ENCODE measurements at places on chromosomes 12 and 14. TPM values are rescaled to one million over a fixed set of nuclear protein-coding genes. Genes with fewer than 3 reads are reported as not detected.

BATF gene
- total RNA-seq: not detected

CCND2 gene
- 0.12 TPM for total RNA-seq

JPH4 gene
- 0.06 TPM for total RNA-seq

BCL2L2 gene
- 16.9 TPM for total RNA-seq

ANKRD33 gene
- total RNA-seq: not detected

CKAP4 gene
- total RNA-seq: 84.2 TPM

DDX11 gene
- total RNA-seq: 47.9 TPM

TEX22 gene
- total RNA-seq: 0.20 TPM

LBHD2 gene
- 0.27 TPM for total RNA-seq

PRH2 gene
- not detected for total RNA-seq

KRT1 gene
- not detected for total RNA-seq

ARHGAP9 gene
- total RNA-seq: 0.35 TPM

SNRPF gene
- 119 TPM for total RNA-seq

ZNF740 gene
- total RNA-seq: 16.1 TPM

RPL36AL gene
- 446 TPM for total RNA-seq

PMCH gene
- not detected for total RNA-seq

TAS2R8 gene
- total RNA-seq: not detected

OTUB2 gene
- total RNA-seq: 3.0 TPM

KRT73 gene
- total RNA-seq: not detected

EIF2S3B gene
- 0.77 TPM for total RNA-seq

CRACR2A gene
- 1.4 TPM for total RNA-seq

EML1 gene
- 32.7 TPM for total RNA-seq

SSPN gene
- 0.70 TPM for total RNA-seq
